ENCODE measurements at places on chromosomes 11 and 22.

- no peak for DNase-seq
Measured at GRCh38 chr11:81870815-81871214, 862.8 kb downstream of the FAM181B start.

DNA sequence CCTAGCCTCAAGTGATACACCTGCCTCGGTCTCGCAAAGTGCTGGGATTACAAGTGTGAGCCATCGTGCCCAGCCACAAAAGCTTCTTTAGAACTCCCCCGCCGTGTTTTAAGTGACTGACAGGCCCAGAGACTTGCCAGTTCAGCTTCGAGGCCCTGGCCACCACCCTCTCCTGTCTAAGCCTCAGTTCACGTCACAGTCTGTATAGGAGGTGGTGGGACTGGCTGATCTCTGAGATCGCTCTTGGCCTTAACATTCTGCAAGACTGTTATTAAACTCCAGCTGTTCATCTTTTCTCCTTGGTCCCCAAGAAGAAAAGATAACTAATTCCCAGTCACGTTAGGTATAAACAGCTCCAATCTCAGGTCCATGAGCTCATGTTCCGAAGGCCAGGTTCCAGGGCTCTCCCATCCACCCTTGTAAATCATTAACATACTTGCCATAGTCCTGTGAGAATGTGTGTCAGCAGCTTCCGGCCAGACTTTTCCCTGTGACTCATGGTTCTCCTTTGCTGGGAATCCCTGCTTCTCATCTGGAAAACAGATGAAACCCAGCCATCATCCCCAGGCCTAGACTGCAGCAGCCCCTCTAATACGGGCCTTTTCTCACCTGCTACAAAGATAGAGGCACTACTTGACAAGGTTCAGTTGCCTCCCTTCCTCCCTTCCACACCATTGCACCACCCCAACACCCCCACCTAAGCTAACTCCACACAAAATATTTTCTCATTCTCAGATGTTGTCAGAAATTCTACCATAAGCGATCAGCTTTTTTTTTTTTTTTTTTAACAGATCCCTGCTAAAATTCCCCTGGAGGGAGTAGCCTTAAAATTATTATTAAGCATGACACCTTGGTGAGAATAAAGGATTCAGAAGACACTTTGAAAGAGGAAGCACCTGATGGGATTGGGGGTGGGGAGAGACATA, 5.6 kb upstream of the KIAA0930 start:
- DNase-seq, result no peak

- DNase-seq, result no peak
Measured at GRCh38 chr22:37197451-37198257, 9.6 kb upstream of the C1QTNF6 start.

- DNase-seq, result no peak
Measured at GRCh38 chr22:29106839-29107238, 34.0 kb downstream of the KREMEN1 start.

DNA sequence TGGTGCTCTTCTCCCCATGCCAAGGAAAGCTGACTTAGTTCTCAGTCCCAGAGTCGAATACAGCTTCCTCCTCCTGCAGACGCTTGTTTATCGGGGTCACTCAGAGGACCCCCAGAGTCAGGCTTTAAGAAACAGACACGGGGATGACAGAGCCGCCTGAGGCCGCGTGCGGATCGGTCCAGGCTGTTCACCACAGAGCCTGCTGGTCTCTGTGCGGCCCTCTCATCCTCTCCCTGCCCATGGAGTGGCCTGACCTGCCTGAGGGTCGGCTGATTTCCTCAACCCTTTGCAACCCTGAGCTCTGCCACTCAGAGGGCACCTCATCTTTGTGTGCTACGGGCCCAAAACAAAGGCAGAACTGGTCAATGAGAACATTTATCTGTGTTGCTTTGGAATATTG, 2.1 kb downstream of the GAL start:
- DNase-seq, result no peak

DNA sequence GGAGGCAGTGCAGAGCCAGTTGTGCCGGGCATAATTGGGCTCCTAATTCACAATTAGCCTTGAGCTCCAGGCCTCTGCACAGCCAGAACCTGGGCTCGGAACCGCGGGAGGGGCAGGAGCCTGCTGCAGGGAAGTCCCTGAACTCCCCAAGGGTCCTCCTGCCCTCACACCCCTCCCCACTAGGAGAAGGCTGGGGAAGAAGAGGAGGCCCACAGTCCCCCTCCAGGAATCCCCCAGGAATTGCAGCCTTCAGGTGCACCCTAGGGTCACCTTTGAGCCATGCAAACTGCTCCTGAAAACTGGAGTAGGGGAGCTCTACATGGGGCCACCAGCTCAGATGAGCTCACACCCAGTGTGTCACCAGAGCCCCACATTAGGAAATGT, 93.8 kb upstream of the LMO1 start:
- DNase-seq, result no peak

- no peak for DNase-seq
Measured at GRCh38 chr11:8019314-8020243, 32.4 kb downstream of the EIF3F start.

DNA sequence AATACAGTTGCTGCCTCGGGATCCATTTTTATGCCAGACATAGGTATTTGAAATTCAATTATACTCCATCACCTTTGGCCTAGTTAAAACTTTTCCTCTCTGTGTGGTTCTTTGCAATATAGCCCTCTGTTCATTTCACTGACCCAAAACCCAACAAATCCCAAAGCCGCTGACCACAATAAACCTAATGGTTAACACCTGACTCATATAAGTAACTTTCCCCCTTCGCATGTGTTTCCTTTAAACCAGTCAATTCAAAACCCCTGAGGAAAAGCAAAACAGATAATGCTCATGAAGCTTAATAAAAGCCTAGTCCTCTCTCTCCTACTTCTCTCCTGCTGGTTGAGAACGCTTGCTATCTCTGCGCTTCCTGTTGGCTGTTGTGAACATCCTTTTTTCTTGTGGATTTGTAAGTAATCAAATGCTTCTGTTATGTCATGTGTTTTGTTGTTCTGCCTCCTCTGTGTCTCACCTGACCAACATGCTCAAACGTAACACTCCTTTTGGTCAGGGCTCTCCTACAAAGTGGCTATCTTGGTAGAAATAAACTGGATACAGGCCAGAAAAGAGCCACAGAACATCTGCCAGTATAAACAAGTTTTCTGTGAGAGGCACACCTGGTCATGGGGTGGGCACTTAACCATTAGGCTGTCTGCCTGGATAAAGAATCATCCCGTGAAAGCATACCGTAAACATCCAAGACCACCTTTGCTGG, 652.6 kb downstream of the METTL15 start:
- DNase-seq, result no peak

- no peak for DNase-seq
Measured at GRCh38 chr11:6717426-6717825, 34.3 kb upstream of the MRPL17 start.

DNA sequence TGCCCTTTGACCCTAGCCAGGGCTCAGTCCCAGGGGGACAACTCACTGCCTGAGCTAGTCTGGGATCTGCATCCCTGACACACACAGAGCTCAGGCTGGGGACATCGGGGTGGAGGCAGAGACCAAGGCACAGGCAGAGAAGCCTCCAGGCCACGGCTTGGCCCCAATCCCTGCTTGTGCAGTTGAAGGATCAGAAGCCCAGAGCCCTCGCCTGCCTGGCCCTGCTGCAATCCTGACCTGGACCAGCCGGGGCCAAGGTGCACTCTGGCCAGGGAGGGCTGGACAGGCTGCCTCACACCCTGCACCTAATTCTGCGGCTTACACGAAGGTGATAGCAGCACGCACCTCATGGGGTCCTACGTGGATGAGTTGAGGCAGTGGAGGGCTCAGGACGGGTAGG, 34.6 kb downstream of the WNT7B start:
- DNase-seq, result no peak

DNA sequence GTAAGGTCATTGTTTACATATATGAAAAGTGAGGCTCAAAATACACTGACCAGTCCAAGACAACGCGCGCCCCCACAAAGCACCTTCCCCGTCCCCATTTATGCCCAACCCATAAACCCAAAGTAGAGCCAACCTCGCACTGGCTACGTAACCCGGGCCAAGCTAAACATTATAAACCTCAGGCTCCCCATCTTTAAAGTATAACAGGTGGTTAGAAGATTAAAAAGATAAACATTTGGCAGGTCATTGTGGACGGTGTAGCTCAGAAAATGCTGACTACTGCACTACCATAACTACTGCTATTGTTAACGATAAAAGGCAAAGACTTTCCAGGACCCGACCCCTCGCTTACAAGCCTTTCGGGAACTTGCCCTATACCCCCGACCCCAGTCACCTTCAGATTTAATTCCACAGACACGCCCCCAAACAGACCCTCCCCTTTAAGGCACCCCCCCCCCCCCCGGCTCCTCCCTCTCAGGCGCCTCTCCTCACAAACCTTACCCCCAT, 470 bp downstream of the NUMA1 start:
- DNase-seq, result no peak

DNA sequence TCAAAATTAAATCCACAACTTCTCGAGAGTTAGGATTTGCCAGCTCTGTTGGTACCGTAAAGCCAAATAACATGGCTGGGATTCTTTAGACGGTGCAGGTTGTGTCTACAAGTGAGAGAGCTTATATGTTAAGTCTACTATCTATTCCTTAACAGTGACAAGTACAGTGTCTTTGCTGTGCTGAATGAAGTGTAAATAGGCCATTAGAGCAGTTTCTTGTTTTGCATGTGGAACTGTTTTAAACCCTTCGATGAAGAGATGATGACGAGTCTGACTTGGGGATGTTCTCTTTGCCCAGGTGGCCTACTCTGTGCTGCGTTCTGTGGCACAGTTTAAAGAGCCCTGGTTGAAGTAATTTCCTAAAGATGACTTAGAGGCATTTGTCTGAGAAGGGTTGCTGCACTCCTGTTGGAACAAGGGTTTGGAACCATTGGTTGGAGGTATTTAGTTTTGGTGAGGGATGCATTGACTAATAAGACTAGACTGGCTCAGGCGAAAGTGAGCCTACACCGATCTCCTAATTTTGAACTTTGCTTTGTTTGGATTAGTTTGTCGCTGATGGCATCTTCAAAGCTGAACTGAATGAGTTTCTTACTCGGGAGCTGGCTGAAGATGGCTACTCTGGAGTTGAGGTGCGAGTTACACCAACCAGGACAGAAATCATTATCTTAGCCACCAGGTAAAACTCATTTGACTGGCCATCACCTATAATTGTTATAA, 988 bp downstream of the RPS3 start:
- DNase-seq, result no peak

- peak; percentile 69 for DNase-seq
Measured at GRCh38 chr11:104462341-104462740, 298.4 kb upstream of the PDGFD start.

DNA sequence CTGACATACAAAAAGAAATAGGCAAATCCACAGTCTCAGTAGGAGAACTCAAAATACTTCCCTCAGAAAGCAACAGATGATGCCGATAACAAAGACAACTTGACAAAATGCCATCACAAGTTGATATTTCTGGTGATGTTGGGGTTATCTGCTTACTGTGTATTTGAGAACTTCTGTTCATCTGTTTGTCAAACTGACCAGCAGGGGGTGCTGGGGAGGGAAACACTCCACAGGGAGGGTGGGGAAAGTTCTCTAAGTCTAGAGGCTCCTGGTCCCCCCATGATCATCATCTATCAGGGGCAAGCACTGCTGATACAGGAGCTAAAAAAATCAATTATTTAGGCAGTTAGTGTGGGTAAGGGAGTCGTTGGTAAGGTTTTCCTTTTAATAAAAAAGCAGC, 19.2 kb downstream of the GLYATL1 start:
- DNase-seq, result no peak

GRCh38 chr22:26398741-26399153, 30.3 kb upstream of the ASPHD2 start:
- peak; percentile 14 for DNase-seq

DNA sequence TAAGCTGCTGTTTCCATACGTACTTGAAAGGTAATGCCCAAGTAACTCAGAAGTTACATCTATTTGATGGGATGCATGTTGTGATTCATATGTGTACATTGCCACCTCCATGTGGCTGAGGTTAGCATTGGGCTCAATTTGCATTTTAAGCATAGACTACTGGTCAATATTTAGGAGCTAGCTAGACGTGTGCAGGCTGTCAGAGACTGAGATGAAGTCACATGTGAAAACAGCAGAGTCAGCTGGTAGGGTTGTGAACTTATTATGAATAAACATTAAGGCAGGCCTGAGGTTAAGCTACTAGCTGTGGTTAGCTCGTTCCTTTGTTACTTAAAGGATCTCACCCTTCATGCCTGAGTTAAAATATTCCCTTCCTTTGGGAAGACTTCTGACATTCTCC, 114.5 kb upstream of the MTNR1B start:
- DNase-seq, result no peak

DNA sequence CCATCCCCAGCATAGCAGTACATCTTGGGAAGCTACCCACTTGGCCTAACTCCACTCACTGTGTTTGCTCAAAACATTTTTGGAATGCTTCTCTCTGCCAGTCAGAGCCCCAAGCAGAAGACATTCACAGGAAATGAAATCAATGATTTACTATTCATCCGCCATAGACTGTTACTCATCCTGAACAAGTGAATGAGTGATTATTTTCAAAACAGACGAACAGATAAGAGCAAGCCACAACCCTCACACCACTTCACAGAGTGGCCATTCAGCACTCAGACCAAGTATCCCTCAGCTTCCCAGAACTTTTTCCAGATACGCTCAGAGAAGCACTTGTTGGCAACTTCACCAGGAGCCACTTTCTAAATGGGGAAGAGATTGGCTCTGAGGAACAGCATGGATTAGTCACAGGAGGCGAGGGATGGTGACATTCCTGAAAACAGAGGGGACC, 13.0 kb upstream of the UBASH3B start:
- no peak for DNase-seq

DNA sequence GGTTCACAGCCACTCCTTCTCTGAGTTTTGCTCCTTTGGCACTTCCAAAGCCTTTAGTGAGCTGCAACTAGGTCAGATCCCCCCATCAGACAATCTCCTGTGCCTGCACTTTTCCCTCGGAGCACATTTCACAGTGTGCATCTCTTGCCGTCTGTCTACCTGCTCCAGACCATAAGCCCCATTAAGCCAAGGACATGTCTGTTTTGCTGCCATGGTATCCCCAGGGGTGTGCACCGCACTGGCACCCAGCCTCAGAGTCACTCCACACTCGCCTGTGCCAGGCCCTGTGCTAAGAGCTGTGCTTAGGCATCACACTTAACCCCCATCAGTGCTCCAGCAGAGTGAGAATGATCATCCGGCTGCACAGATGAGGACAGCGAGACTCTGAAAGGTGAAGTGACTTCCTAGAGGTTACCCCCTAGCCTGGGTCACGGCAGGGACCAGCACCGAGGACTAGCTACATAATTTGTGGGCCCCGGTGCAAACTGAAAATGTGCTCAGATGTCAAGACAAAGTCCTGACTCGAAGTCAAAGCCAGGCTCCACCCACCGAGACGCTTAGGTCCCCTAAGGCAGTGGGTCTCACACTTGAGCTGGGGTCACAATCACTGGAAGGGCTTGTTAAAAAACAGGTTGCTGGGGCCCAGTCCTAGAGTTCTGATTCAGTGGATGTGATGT, 33.9 kb downstream of the ARRB1 start:
- DNase-seq, result no peak

Data from NCI-H446 treated with DMSO at 0.1 percent for 48 hours (cell line).